Peyer's patch (tissue), 4 donors: ENCODE measurements at places on chromosomes 6 and 20.

- no peak for DNase-seq
Observed at GRCh38 chr6:96537726-96538125, 16.1 kb downstream of the UFL1 start.

DNA sequence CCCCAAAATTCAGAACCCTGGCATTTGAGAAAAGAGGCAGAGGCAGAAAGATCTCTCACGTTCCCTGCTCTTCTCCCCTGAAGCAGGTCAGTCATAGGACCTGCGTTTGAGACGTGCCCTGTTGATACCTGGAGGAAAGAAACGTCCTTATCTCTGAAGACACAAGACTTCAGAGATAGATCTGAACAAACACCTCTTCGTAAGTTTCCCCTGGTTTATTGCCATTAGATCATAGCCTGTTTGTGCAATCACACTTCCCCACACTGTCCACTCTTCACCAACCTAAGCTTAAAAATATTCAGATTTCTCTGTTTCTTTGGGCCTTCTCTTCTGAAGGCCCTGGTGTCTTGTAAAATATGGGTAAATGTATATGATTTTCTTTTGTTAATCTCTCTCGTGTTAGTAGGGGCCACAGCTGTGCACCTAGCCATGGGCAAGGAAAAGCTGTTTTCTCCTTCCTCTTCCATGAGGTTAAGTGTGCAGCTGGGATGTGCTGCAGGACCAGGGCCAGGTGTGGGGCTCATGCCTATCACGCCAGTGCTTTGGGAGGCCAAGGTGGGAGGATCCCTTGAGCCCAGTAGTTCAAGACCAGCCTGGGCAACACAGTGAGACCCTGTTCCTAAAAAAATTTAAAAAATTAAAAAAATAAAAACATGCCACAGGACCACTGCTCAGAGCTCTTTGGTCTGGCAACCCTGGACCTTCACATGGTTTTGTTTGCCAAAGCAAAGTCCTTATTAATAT is 4.7 kb upstream of the SLC22A2 start:
- no peak for DNase-seq

- no peak for DNase-seq
Observed at GRCh38 chr6:166529586-166529985, 56.9 kb downstream of the RAMACL start.

DNA sequence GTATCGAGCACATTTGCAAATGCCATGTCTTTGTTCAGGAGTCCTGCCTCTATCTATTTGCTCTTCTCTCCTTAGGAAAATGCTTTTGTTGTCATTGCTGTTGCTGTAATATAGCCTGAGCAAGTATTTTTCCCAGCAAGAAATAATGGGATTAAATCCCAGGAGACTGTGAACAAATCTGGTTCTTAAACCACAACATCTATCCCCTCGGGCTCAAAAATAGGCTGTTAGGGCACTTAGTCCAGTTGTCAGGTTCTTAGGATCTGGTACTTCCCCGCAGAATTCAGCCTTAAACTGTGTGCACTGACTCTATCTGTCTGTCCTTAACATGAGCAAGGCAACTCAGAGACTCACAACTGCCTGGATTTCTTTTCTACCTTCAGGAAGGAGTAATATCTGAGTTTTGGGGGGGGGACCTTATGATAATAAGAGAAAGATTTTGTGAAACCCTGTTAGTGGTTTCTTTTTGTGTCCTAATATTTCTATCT is 437.5 kb downstream of the HTR1B start:
- DNase-seq: no peak

GRCh38 chr20:63947638-63948456 is 8.4 kb downstream of the UCKL1 start:
- no peak for DNase-seq

DNA sequence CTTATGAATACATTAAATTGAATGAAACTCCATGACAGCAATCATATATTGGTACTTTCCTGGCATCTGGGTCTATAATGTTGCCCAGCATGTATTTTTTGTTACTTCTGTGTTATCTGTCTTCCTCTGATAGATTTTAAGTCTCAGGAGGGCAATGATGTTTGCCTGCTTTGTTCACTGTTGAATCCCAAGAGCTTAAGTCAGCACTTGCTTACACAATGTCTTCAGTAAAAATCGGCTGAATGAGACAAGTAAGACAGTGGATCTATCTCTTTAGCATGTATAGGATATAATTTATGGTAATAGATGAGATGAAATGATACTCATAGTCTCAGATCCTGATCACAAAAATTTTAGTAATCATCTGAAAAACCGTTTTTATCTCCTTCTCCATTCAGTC is 1034.9 kb upstream of the EPHA7 start:
- no peak for DNase-seq

- DNase-seq: peak; percentile 54
Observed at GRCh38 chr6:39496915-39497314, 174.4 kb upstream of the KCNK16 start.

DNA sequence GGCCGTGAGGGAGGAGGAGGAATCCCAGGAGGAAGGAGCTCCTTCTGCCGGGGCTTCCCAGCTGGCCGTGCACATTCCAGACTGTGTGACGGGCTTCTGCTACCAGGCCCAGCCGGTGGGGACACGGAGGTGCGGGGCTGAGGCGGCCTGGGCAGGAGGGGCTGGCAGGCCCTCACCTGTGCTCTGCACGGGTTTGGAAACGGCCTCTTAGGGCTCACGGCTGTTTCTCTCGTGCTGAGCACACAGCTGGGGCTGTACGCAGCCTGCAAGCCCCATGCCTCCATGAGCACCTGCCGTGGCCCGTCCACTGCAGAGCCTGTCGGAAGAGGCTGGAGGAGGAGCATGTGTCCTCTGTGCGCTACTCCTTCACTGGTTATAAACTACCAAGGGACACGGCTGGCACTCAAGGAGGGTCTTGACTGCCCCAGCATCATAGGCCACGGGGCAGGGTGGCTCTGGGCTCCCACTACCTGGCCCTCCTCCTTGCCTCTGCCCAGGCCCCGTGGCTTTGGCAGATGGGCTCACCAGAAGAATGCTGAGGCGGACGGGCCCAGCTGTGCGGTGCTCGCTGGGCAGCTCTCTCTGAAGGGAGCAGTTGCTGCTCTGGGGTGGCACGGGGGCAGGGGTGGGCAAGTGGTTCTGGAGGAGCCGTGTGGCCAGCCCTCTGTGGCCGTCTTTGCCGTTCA is 15.8 kb downstream of the NPEPL1 start:
- DNase-seq: peak; percentile 45

DNA sequence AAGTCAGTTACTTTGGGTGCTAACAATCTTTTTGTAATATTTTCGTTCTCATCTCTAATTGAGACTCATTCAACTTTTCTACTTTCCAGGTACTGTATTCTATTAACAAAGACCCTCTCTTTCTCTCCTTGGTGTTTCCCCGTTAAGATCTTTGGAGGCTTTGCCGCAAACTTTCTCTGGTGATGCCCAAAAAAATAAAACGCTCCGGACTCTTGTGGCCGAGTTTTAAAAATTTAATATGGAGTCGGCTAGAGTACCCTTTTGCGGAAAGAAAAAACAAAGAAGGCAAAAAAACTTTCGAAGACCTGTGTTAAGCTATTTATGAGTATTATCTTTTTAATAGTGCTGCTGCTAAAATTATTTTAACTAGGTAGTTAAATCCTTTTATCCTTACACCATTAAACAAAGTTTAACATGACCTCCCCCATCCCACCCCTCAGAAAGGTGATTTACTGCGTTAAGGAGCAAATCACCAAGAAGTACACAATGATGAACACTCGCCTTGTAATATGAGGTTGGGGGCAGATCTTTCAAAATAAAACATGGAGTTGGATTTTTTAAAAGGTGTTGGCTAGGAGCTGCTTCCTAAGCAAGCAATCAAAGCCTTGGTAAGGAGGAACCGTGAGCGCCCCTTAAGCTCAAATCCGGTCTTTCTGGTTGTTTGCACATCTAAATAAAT is 10.0 kb downstream of the SIM1 start:
- DNase-seq: no peak

GRCh38 chr6:31901415-31901952 is 402 bp downstream of the ZBTB12 start:
- peak; percentile 72 for DNase-seq

DNA sequence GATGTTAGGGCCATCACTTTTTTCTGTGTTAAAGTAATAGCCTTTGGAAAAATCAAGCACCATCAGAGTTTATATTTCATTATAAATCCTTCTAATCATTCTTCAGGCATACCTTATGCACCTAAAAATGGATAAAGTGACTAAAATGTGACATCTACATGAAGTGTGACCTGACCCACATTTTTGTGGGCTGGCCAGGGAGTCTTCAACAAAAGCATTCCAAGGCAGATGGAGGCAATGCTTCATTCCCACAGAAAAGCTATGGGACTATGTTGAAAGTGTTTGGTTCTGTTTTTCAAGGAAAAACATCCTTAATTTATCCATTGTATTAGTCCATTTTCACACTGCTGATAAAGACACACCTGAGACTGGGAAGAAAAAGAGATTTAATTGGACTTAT is 58.8 kb upstream of the LTV1 start:
- no peak for DNase-seq

DNA sequence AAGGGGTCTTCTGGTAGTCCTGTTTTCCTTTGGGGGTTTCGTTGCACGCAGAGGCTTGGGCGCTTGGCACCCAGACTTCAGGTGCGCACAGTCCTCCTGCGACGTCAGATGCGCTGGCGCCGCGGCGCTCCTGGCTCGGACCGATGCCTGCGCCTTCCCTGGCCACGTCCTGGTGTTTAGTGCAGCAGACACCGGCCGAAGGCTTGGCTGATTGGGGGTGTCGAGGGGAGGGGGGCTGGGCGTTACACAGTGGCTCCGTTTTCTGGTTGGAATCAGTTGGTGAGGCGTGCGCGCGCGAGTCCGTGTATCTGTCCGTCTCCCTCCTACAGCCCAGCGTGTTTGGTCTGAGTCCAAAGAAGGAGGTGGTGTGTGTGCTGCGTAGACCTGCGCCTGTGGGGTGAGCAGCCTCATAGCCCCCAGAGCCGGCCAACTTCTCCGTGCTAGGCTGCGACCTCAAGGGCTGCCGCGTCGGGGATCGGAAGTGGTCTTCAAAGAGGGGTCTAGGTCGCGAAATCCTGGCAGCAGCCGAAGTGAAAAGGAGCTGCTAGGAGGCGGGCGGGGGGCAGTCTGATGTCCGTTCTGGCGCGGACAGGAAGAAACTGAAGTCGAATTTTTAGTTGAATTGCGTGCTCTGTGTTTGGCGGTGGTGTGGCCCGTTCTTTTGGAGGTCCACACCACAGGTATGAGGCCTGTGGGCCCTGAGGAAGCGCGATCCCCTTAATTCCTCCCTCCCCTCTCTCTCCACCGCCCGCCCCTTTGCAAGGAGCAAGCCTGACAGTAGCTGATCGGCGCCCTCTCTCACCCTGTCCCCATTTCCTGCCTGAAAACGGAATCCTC is 1.5 kb downstream of the SYNDIG1 start:
- no peak for DNase-seq

DNA sequence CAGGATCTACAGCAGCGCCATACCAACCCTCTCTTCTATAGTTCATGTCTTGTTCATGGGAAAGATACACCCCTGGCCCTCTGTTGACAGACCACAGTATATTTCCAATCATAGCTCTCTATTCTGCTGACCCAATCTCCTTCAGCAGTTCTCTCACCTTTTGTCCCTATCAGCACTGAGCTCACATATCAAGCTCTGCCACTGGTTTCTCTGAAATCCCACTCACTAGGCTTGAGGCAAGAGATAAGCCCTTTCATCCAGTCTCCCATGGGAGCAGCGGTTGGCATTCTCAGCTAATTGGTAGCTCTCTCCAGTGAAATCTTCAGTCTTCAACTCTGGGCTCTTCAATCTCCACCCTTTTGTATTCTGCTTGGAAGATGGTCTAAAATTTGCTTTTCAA is 313.4 kb downstream of the GJA1 start:
- no peak for DNase-seq

GRCh38 chr6:114063956-114064355 is 93.0 kb upstream of the HDAC2 start:
- no peak for DNase-seq

GRCh38 chr6:64679416-64679815 is 1027.6 kb downstream of the EYS start:
- no peak for DNase-seq

- DNase-seq: no peak
Observed at GRCh38 chr6:56758553-56758952, 115.9 kb upstream of the DST start.

- DNase-seq: no peak
Observed at GRCh38 chr20:8388141-8388540, 256.1 kb downstream of the PLCB1 start.

- no peak for DNase-seq
Observed at GRCh38 chr6:130754786-130755367, 72.3 kb upstream of the SMLR1 start.

- DNase-seq: peak; percentile 59
Observed at GRCh38 chr6:155495011-155495768, 39.6 kb upstream of the NOX3 start.

DNA sequence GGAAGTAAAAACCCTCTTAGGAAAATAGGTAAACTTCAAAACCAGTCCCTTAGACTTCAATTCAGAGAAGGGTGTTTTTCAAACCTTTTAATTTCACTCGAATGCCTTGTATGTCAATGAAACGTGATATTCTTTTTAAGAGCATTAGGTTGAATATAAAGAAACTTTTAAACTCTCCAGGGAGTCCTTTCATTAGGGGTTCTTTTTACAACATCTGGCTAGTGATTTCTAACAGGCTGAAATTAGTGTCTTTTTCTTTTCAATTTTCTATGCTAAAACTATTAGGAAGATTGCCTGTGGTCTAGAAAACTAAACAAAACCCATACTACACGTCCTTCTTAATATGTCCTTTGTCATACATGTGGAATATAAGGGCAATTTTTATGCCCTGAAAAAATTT is 569.7 kb upstream of the CITED2 start:
- DNase-seq: no peak
